DND-41 (cell line): ENCODE measurements at places on chromosomes 16 and 17.

DNA sequence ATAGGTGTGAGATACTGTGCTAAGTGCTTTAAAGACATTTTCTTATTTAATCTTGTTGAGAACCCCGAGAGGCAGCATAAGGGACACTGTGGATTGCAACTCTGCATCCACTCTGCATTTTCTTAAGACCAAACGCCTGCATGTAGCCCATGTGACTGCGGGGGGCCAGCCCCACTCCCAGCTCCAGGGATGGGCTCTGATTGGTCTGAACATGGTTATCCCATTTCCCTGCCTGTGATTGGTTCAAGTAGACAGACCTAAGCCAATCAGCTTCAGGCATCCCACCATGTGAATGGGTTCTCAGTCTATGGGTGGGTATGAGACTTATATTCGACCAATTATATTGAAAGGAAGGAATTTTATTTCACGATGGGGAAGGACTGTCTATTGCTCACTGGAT lies 33.2 kb upstream of the USP7 start:
- peak; percentile 13 for DNase-seq

DNA sequence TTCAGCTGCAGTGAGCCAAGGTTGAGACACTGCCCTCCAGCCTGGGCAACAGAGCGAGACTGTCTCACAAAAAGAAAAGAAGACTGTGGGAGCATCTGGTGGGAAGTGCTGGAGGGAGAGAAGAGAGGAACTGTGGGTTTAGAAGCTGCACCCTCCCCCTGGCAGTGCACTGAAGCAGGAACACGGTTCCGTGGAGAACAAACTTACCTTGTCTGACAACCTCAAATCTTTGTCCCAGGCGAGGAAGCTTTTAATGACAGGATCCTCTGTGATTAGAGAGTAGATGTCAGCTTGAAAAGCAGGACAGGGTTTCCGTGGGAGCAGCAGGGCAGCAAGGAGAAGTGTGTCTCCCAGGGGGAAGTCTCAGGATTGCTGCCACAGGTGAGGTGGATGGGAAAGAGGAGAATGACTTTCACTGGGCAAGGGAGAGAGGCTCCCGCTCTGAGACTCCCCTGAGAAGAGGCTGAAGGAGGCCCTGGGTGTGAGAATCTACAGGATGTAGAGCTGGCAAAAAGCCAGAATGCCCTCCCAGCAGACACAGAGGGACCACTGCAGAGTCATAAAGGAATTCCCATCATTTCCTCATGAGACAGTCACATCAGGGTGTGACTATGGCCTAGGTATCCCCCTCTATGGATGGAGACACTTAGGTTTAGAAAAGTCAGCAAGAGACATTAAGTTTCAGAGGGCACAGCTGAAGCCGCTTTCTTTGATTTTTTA lies 22.9 kb downstream of the PRR11 start:
- no peak for DNase-seq

- no peak for DNase-seq
These were observed 135.8 kb downstream of the USP31 start for GRCh38 chr16:23013484-23013883.

- DNase-seq: no peak
These were observed 19.4 kb downstream of the IQCK start for GRCh38 chr16:19737306-19738038.

DNA sequence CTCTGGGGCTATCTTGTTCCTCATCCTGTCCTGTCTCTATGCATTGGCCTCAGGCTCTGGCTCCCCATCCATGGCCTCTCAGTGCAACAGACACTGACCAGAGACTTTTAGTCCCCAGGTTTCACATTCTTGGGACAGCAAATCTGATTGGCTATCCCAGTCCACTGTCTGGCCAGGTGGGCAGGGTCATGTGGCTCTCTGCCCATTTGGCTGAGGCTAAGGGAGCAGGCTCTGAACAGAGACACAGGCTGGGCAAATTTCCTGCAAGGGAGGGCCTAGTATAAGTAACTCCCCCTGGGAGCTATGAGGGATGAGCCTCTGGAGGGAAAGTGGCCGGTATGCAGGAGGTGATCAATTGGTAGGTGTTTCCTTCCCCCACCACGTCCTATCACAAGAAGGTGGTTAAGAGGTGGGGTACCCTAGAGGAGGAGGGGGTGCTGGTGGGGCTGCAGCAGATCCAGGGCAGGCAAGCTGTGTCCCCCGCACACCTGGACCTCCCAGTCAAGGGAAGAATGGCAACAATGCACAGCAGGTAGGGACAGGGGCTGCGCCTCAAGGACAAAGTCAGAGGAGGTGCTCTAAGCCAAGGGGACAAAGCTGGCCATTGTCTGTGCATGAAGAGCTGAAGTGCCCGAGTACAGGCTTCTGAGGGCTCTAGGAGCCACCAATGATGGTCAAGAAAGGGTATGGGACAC lies 13.2 kb downstream of the XYLT2 start:
- no peak for DNase-seq

DNA sequence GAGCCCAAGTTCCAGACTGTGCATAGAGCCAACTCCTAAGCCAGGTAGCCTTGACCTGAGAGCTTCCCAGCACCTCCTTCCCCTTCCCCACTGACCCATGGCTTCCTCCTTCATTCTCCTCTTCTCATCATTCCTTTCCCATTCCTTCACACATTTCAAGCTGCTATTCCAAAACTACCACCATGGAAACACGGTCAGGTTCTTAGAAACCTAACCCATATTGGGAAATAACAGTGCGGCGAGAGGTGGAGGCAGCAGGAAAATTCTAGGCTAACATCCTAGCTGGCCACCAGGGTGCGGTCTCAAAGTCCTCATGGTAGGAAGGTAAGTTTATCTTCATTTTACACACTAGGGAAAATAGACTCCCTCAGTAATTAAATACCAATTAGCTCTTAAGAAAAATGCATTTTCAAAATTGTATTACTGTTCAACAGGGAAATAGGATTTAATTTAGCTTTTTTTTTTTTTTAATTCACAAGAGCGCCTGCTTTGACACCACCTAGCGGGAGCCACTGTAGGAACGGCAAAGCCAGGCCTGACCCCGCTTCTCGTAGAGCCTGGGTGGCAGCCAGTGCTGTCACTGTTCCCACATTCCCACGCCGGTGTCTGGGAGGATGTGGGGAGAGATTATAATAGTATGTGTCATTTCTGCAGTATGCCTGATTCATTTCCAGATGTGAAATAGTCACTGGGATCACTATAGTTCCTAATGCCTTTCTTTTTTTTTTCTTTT lies 14.0 kb upstream of the SPHK1 start:
- no peak for DNase-seq

DNA sequence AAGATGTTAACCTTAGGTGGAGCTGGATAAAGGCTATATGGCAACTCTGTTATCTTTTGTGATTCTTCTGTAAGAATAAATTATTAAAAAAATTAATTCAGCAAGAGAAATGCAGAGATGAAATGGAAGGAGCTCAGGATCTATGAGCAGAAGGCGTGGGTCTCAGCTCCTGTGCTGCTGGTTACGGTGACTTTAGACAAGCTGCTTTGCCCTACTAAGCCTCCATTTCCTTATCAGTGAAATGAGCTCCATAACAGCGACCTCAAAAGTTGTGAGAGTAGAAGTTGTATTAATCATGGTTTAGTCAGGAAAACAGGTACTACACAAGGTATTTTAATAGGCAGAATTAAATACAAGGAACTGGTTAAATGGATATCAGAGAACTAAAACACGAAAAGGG lies 48.2 kb upstream of the FOXJ1 start:
- no peak for DNase-seq

- no peak for DNase-seq
These were observed 43.9 kb upstream of the ZC3H18 start for GRCh38 chr16:88526008-88526905.

GRCh38 chr17:33012522-33013033 lies 20.9 kb downstream of the SPACA3 start:
- DNase-seq: no peak

DNA sequence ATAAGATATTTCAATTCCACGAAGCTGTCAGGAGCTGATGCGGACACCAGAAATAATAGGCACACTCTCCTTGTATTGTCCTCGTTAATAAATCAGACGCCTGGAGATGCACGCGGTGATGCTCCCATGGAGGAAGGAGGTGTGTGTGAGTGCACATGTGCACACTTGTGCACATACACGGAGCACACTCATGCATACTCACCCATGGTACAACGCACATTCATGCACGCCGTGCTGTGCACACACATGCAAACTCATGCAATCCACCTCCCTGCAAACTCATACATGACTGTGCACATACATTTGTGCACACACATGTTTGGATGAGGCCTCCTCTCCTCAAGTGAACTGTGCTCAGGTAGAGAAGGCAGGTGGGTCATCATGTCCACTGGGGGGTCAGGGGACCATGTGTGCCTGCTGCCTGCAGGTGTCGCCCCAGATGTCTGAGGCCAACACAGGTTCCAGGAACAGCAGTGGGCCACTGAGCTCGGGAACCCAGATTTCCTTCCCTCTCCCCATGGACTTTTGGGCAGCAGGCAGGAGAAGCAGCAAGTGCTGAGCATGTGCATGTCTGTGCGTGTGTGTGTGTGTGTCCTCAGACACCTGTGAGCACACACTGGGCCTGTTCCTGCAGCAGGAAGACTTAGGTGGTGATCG lies 165.3 kb downstream of the SDK2 start:
- no peak for DNase-seq

DNA sequence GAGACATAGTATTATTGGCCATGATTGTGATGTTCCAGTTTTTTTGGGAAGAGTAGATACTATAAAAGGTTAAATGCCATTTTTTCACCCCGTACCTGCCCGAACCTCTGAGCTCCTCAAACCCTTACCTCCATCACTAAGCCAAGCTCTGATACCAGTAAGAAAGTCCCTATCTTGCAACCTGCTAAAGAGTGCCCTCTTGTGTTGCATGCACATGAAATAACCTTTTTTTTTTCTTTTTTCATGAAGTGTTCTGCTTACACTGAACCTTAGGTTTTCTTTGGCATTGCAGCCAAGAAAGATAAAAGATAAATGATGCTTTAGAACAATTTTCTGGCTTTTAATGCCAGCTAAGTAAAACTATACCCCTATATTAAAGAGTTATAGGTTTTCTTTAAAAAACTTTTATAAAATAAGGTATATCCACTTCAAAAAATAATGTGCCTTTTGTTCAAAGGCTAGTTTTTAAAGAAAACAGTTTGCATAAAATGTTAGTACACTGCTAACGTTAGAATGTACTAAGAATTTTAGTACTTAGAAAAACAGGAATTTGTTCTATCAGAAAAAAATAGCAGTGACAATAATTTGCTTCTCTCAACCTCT lies 295.3 kb upstream of the PMFBP1 start:
- DNase-seq: peak; percentile 8

DNA sequence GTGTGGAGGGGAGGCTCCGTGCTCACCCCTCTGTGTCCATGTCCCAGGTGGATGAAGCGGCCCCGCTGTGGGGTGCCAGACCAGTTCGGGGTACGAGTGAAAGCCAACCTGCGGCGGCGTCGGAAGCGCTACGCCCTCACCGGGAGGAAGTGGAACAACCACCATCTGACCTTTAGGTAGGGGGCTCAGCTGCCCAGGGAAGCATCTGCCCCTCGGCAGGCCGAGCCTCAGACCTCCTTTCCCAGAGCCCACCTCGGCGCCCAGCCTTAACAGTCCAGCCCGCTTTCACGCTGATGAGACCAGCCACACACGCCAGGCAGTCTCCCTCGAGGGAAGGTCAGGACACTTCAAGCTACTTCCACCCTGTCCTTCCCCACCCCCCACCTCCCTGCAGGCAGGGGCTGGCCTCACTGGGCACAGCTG lies 12.7 kb downstream of the MMP15 start:
- DNase-seq: no peak

- no peak for DNase-seq
These were observed 460 bp upstream of the SLC13A2 start for GRCh38 chr17:28472871-28473497.

DNA sequence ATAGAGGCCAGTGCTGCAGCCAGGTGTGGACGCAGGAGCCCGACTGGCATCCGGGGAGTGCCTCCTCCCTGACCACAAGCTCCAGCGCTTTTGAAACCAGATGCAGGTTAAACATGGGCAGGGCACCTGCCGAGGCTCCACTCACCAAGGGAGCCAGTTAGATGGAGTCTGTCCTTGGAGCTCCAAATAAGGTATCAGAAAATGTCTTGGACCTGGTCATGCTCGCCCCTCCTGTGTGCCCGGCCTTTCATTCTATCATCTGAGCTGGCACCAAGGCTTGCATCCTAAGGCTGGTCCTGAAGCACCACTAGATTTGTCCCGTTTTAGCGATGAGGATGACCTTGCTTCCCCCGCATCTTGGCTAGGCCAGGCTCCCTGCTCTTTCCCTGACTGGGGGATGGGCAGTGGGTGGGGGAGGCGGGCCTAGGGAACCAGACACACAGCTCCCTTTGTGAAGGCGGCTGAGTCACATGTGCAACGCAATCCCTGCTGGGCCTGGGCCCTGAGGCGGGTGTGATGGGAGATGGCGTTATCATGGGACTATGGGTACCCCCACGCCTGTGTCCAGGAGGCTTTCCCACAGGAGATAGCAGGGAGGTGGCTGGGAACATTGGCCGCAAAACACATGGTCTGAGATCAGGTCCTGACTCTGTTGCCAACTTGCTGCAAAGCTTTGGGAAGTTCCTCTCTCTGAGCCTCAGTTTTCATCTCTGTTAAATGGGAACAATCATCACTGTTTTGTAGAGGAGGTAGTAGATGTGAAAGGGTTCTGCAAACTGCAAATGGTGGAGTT lies 5.0 kb upstream of the ADGRG1 start:
- DNase-seq: no peak

DNA sequence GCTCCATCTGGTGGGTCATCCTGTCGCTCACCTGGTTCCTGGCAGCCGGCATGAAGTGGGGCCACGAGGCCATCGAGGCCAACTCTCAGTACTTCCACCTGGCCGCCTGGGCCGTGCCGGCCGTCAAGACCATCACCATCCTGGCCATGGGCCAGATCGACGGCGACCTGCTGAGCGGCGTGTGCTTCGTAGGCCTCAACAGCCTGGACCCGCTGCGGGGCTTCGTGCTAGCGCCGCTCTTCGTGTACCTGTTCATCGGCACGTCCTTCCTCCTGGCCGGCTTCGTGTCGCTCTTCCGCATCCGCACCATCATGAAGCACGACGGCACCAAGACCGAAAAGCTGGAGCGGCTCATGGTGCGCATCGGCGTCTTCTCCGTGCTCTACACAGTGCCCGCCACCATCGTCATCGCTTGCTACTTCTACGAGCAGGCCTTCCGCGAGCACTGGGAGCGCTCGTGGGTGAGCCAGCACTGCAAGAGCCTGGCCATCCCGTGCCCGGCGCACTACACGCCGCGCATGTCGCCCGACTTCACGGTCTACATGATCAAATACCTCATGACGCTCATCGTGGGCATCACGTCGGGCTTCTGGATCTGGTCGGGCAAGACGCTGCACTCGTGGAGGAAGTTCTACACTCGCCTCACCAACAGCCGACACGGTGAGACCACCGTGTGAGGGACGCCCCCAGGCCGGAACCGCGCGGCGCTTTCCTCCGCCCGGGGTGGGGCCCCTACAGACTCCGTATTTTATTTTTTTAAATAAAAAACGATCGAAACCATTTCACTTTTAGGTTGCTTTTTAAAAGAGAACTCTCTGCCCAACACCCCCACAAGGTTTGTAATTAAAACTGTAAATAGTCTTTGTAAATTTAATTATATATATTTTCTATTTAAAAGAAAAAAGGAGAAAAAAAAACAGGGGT lies 1.7 kb downstream of the FZD2 start:
- DNase-seq: no peak
